ENCODE measurements at places on chromosomes 12 and 14.

GRCh38 chr12:2613326-2614073, 181.3 kb upstream of the FKBP4 start:
- peak; percentile 95 for DNase-seq

GRCh38 chr12:25792031-25792430, 166.5 kb upstream of the RASSF8 start:
- DNase-seq, result no peak

GRCh38 chr12:110998165-110998564, 77.8 kb upstream of the MYL2 start:
- DNase-seq, result no peak

DNA sequence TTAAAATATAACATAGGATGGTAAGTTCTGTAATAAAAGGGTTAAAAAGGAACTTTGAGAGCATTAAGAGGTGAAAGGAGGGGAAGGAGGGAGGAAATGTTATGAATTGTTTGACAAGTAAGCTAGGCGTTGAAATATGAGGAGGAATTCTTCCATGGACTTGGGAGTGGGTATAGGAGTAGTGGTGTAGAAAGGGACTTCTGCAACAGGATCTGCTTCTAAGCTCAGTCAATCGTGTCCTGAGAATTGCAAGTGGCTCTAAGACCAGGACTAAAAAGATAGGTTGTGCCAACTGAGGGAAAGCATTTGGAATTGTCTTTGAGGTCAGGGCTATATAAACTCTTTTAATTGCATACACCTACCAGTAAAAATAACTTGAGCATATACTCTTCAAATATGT, 74.1 kb upstream of the SLC38A2 start:
- DNase-seq, result no peak

- no peak for DNase-seq
Measured at GRCh38 chr12:30813525-30814294, 59.0 kb upstream of the CAPRIN2 start.

DNA sequence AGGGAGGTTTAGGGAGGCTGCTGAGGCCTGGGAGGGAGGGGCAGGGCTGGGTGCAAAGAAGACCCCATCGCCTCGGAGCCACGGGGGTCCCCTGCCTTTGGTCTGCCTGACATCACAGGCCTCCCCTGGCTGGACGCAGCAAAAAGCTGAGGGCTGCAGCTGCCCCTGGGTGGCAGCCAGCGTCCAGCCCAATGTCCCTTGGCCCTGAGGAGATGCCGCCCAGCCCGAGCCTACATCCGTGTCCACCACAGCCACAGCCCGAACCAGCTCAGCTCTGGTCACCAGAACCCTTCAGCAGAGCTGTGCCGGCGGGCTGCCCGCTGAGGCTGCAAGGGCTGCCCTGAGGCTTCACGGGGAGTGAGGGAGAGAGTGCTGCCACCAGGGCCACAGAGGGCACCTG, 1.9 kb downstream of the NUDT14 start:
- no peak for DNase-seq

- DNase-seq, result no peak
Measured at GRCh38 chr12:56773113-56773512, 10.0 kb downstream of the HSD17B6 start.

DNA sequence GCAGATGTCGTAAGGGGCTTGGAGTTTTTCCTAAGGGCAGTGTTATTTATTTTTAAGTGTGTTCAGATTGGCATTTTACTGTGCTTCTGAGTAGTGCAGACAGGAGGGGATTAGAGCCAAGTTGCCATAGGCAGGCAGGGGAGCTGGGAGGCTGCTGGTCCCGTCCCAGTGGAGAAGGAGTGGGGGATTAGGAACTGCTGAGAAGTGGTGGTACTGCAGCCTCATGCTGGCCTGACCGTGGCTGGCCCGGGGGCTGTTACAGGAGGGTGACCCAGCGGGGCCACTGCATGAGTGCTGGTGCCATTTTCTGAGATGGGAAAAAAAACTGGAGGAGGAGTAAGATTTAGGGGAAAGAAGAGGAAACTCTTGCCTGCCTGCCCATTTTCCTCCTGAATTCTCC, 52.3 kb upstream of the DLK1 start:
- no peak for DNase-seq

DNA sequence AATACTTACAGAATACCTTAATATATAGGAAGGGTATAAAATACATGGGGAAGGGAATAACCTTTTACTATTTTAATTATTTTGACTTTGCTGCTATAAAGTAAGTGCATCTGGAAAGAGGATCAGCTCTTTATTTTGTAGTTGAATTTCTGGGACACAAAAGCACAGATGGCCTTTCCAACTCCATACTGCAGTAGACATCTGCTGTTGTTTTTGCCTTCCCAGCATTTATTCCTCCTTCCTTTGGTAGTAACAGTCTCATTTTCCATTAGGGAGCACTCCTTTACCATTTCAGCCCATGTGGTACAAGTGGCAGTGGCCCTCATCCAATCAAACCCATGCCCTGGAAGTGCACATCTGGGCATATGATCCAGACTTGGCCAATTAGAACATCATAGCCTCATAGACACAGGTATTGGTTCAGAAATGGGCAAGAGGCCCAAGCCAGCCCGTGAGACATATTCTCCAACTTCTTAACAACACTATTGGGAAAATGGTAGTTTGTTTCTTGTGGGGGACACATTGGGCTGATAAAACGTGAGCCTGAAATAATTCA, 64.8 kb upstream of the YARS2 start:
- DNase-seq, result no peak

DNA sequence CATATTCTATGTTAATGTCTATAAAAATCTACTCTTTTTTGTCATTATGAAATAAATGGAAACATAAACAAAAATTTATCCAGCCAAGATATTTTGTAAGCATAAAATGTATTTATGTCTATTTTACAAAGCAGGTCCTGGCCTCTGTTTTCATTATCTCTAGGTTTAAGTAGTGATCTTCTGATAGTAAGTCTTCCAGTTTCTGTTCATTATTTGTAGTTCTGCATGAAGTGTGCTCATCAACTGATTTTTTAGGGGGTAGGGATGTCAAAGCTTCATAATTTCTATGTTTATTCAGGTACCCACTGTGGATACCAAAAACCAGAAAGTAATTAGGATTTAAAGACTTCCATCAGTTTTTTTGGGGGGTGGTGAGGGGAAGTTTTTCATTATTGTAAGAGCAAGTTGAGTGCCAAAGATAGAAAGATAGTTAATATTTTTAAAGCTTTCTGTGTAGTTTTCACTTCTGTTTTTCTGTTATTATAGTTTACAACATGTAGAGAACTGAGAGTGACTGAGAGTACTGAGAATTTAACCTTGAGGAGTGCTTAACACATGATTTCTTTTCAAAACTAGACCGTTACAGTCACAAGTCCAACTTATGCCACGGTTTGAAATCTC, 30.6 kb upstream of the LMO3 start:
- no peak for DNase-seq
